ENCODE measurements at places on chromosomes 11 and 22. TPM values are rescaled to one million over a fixed set of nuclear protein-coding genes. Genes with fewer than 3 reads are reported as not detected.

Gene TSPAN32
- not detected for total RNA-seq

Gene RFPL3
- total RNA-seq = not detected

Gene RTN4R
- total RNA-seq = 9.3 TPM

Gene CALCA
- total RNA-seq = not detected

Gene MOGAT2
- 0.05 TPM for total RNA-seq

Gene THAP12
- 48.1 TPM for total RNA-seq

Gene UCP3
- total RNA-seq = 1.4 TPM

Gene MYOD1
- total RNA-seq = not detected

Gene MTMR2
- total RNA-seq = 20.1 TPM

Measured in A549 treated with DMSO at 1 μM for 4 hours (cell line).